ENCODE measurements at places on chromosomes 3 and 15.

- DNase-seq: no peak
Observed at GRCh38 chr3:32208447-32208846, 30.0 kb upstream of the CMTM8 start.

- no peak for DNase-seq
Observed at GRCh38 chr15:36449662-36450145, 129.7 kb upstream of the CDIN1 start.

DNA sequence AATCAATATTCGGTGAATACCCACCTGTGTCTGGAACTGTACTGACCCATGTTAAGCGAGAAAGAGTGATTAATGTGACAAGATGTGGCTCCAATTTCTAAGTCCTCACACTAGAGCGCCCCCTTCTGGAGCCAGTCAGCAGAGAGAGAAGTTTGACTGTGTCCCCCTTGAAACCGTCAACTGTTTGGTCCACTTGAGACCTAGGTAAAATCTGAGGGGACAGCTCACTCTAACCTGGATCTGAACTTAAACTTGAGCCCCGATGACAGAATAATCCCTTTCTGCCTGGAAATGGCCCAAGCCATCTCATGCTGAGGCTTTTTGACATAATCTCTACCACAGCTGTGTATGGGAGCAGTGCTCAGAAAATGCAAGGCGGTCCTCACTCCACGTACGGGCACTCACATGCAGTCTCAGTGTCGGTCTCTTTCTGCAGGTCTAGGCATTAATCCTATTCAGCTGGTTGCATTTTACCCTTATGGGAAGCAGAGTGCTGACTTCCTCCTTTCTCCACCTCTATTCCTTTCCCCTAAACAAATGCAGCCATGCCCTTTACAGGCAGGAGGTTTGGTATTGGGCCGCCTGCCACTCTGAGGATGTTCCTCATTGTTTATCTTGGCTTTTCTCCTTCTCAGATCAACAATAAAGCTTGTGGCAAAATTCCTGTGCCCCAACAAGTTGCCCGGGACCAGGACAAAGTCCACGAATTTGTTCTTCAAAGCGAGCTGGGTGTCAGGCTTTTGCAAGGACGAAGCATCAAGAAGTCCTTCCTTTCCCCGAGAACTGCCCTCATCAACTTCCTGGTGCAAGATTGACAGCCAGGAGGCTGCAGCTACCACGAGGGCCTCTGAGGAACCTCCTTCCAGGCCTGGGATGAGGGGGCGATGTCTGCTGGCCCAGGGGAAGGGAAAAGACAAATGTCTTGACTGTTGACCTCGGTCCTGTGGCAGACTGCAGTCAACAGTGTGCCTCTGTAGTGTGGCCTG, 47.5 kb upstream of the LIMD1 start:
- DNase-seq: no peak

GRCh38 chr15:62927836-62928235, 114.7 kb upstream of the TPM1 start:
- no peak for DNase-seq

GRCh38 chr15:90597577-90597976, 67.9 kb downstream of the CRTC3 start:
- no peak for DNase-seq

GRCh38 chr15:67813104-67813634, 12.1 kb upstream of the SKOR1 start:
- DNase-seq: no peak

GRCh38 chr3:50674349-50675178, at the start of gene DOCK3:
TSS of gene DOCK3 (plus strand) at chr3:50674927. CDS start at chr3:50675264, 337 bp downstream.
- peak; percentile 43 for DNase-seq

GRCh38 chr3:57141719-57142410, 23.3 kb downstream of the IL17RD start:
- DNase-seq: no peak

GRCh38 chr15:65189102-65189740, 4.1 kb upstream of the CLPX start:
- DNase-seq: no peak

DNA sequence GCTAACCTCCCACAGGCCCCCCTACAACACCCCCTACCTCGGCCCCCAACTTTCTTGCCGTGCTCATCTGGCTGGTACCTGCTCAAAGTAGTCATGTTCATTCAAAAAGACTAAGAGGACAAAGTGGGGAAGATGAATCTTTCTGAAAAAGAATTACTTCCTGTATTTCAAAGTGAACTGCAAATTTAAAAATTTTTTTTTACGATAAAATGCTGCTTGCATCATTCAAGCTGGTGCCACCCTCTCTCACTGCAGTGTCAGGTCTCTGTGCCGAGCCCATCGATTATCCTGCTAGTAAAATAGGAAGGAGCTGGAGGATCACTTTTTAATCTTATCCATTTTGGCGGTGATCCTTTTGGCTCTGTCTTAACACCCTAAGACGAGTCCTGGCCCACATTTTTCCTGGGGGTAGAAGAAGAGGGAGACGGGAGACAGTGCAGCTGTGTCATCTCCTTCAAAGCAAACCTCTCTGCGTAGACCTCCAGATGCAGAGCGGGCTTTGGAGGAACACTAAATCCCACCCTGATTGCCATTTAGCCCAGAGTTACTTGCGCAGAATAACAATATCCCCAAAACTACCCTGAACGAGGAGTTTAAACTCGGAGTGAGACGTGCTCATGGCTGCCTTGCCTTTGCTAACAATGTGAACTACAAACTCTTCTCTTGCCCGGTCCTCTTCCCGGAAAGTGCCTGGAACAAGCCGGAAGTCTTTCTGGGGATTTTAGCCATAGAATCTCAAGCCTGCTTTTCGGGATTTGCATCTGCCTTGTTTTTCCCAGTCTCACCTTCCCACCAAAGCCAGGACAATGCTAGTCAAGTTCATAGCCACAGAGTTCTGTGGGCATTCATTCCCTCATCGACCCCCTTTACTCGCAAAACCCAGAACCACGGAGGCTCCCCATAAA, 66.2 kb upstream of the CGNL1 start:
- no peak for DNase-seq

GRCh38 chr3:58691997-58692396, 25.4 kb upstream of the FAM3D start:
- no peak for DNase-seq

- DNase-seq: no peak
Observed at GRCh38 chr3:6680119-6680806, 180.7 kb upstream of the GRM7 start.

GRCh38 chr3:55203546-55203945, 275.7 kb upstream of the LRTM1 start:
- DNase-seq: no peak

GRCh38 chr3:67619991-67620390, 34.4 kb downstream of the SUCLG2 start:
- no peak for DNase-seq

DNA sequence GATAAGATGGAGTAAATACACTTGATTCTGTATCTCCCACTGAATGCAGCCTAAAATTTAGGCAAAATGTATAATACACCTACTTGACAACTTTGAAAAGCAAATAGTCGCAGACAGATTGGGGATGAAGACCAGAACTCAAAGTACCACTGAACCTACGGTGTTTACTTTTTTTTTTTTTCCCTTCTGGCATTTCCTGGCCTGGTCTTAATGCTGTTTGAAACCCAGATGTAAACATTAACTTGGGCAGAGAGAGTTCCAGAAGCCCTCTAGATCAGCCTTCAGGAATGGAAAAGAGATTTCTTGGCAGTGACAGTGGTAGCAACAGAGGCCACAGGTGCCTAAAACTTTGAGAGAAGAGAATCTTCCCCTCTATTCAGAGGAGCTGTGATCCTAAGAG, 27.8 kb downstream of the ALPK3 start:
- DNase-seq: no peak

DNA sequence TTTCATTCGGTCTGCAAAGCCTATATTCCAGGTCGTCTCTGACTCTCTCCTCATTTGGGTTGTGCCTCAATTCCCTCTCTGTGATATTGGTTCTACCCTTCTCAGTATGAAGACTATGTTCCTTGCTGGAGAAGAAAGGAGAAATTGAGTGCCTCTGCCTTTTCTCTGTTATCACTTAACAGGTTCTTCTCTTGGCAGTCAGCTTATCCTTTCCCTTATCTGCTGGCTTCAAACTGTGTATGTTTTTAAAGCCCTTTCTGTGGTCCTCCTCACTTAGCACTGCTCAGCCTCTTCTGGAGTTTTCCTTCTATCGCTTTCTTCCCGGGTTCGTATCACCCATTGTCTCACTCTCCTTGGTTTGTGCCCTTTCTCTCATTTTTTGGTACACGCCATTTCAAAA, 65.3 kb upstream of the FSTL1 start:
- no peak for DNase-seq

GRCh38 chr3:39671116-39671515, 138.3 kb upstream of the MYRIP start:
- no peak for DNase-seq

- no peak for DNase-seq
Observed at GRCh38 chr3:102089904-102090720, 240.8 kb downstream of the NFKBIZ start.

- DNase-seq: no peak
Observed at GRCh38 chr3:112815981-112816380, 30.7 kb downstream of the CD200R1L start.

DNA sequence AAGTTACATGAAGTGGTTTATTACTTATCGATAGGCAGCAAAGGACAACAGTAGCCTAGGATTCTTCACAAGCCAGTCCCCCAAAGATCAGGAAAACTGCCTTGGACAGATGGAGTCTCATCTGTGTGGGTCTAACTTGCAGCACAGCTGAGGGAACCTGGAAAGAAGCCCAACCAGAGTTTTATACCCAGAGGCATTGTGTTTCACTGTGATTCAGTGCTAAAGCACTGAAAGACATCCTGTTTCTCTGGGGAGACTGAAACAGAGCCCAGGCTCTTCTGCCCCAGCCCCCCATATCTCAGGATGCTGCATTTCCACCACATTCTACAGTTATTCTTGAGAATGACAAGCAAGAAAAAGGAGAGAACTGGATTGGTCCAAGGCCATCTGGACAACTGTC, 48.2 kb upstream of the PYDC2 start:
- DNase-seq: no peak

- no peak for DNase-seq
Observed at GRCh38 chr3:74591342-74591741, 23.1 kb downstream of the CNTN3 start.

GRCh38 chr3:52896151-52896550, 1.2 kb downstream of the STIMATE start:
- DNase-seq: no peak

GRCh38 chr3:7309641-7310102, 448.8 kb downstream of the GRM7 start:
- no peak for DNase-seq

GRCh38 chr15:79075256-79075655, 15.3 kb downstream of the RASGRF1 start:
- no peak for DNase-seq

- no peak for DNase-seq
Observed at GRCh38 chr3:22245811-22246583, 495.0 kb upstream of the ZNF385D start.

GRCh38 chr3:71430941-71431552, 152.5 kb downstream of the FOXP1 start:
- no peak for DNase-seq

- no peak for DNase-seq
Observed at GRCh38 chr15:91345736-91346135, 245.7 kb downstream of the SV2B start.

DNA sequence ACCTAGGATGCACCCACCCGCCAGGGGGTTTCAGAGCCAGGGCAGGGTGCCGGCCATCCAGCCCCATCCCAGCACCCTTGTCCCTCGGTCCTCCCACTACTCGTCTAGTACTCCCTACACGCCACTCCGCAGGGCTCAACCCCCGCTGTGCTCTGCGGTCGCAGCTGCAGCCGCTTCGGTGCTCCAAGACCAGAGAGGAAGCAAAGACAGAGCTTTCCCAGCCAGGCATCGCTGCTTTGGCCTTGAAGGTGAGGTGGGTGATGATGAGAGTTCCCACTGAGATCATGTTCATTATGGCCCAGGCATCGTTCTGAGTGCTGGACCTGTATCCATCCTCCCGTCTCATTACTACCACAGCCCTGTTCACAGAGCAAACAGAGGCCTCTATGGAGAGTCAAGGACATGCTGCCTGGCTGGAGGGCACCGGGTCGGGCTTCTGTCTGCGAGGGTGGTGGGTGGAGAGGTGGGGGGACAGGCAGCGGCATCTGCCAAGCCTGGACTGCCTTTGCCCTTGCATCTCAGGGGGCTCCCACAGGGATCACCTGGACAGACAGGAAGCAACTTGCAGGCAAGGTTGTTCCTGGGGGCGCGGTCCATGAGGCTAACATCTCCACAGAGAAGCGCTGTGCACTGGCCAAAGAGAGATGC, 66.9 kb downstream of the KLF13 start:
- DNase-seq: no peak

DNA sequence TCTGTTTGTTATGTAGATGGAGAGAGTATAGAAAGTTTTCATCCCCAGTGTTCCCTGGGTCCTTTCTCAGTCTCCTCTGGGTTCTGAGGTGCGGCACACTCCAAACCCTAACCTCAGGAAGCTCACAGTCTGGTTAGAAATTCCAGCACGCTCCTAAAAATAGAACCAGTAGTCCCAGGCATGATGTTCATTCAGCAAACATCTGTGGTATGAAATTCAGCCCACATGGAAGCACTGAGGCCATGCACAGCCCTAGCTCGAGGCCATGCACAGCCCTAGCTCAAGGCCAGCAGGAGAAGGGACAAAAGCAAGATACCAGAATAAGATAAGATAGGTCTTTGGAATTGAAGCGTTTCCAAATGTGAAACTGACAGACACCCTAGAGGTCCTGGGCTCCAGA, 82.3 kb upstream of the OXTR start:
- no peak for DNase-seq

DNA sequence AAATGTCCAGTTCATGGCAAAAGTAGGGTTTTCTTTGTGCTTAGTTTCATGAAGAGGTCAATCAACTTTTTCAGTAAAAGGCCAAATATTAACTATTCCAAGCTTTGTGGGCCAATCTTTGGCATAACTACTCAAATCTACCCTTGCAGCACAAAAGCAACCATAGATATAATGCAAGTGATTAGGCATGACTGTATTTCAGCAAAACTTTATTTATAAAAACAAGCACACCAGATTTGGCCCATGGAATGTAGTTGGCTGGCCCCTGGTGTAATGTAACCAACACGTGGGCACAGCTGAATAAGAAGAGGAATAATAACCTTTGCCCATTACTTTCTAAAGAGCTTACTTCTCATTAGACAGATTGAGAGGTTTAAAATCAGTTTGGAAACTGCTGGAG, 50.6 kb downstream of the CASR start:
- DNase-seq: no peak

- no peak for DNase-seq
Observed at GRCh38 chr3:150081084-150081483, 110.4 kb upstream of the PFN2 start.

- no peak for DNase-seq
Observed at GRCh38 chr15:57415602-57416001, 39.3 kb downstream of the CGNL1 start.

All from activated T-helper 9 cell treated with anti-CD3 and anti-CD28 coated beads, Interleukin-2, amount 50 U/mL, for 16 hours (primary cell).